ENCODE measurements at places on chromosomes 7 and 10. TPM values are rescaled to one million over a fixed set of nuclear protein-coding genes. Genes with fewer than 3 reads are reported as not detected.

The OLAH gene
- not detected for total RNA-seq

- peaks cover 20% of the 10 kb centered on the region for H3K4me1 ChIP-seq
- H3K36me3 ChIP-seq = peaks cover 6% of the 10 kb centered on the region
- no peak overlapping the region for H3K27ac ChIP-seq
- no peak overlapping the region for H3K4me3 ChIP-seq
Measured at GRCh38 chr10:125772864-125773180, 2.8 kb downstream of the MMP21 start.

The LRIT1 gene
- total RNA-seq = not detected

GRCh38 chr10:109931163-109931562, 7.9 kb upstream of the XPNPEP1 start:
- no peaks in the 10 kb centered on the region for H3K36me3 ChIP-seq
- DNase-seq = no peak
- peaks cover 8% of the 10 kb centered on the region for H3K4me1 ChIP-seq
- H3K27me3 ChIP-seq = no peaks in the 10 kb centered on the region

DNA sequence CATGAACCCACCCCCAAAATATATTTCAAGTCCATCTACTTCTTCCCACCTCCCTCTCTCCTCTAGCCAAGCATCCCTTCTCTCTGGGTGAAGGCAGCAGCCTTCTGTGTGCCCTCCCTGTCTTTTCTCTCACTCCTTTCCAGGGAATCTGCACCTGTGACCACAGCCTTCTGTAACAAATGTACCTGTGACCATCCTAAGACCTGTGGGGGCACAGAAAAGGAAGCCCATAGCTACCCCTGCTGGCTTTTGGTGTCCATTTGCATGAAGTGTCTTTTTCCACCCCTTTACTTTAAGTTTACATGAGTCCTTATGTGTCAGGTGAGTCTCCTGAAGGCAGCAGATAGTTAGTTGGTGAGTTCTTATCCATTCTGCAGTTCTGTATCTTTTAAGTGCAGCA, 2.0 kb upstream of the TBXAS1 start:
- H3K36me3 ChIP-seq = no peaks in the 10 kb centered on the region
- DNase-seq = no peak
- H3K27ac ChIP-seq = no peak overlapping the region
- no peak overlapping the region for H3K4me3 ChIP-seq
- no peaks in the 10 kb centered on the region for H3K27me3 ChIP-seq

The ABCC2 gene
- total RNA-seq = under 0.01 TPM

The ATOH7 gene
- total RNA-seq = not detected

- no peaks in the 10 kb centered on the region for H3K36me3 ChIP-seq
- H3K4me1 ChIP-seq = no peaks in the 10 kb centered on the region
- no peak overlapping the region for H3K27ac ChIP-seq
- H3K4me3 ChIP-seq = no peak overlapping the region
- DNase-seq = peak; percentile 7
Measured at GRCh38 chr10:115063701-115064658, 29.2 kb upstream of the ATRNL1 start.

The CPN1 gene
- total RNA-seq = not detected

DNA sequence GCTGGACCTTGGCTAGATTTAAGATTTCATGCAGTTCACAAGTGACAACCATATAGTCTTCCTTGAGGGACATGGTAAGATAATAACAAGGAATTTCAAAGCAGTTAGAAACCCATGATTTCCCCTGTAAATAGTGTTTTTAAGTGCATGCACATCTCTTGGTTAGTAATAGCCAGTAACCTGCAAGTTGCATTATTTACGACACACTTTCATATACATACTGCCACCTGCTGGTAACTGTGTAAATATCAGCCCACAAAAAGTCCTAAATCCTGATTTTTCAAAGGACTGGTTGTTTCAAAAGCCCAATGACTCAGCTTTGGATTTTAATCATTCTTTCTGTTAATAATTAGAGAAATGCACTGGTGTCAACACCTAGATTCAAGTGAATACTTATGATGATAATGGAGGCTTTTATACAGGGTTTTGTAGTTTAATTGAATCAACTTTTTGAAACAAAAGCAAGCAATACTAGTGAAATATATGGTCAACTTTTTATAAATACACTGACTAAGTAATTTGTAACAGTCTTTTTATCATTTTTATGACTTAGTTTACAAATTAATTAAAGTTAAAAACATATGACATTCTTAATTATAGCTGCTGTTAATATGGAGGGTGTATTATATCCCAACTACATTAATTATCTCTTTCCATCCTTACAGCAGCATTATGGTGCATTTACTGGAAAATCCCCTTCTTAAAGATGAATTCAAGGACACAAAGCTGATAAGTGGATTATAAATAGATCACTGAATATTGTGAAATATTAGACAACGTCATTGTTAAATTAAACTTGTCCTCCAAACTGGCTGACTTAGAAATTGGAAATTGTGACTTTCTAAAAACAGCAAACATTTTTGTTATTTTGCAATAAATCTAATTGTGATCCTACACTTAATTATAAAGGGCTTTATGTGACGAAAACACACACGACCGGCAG, 367.7 kb upstream of the SEMA3D start:
- no peak overlapping the region for H3K27ac ChIP-seq
- H3K36me3 ChIP-seq = no peaks in the 10 kb centered on the region
- H3K27me3 ChIP-seq = no peaks in the 10 kb centered on the region
- H3K4me3 ChIP-seq = no peak overlapping the region
- no peaks in the 10 kb centered on the region for H3K4me1 ChIP-seq

DNA sequence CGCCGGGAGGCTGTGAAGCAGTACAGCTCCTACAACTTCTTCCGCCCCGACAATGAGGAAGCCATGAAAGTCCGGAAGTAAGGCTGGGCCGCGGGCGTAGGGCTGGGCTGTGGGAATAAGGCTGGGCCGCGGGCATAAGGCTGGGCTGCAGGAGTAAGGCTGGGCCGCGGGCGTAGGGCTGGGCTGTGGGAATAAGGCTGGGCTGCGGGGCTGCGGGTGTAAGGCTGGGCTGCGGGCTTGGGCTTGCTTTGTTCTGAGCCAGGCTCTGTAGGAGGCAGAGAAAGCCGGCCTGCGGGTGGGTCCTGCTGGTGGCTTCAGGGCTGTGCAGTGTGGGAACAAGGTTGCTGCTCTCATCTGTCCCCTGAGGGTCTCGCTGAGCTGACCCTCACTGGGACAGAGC, 12.5 kb downstream of the PFKFB3 start:
- no peak for DNase-seq
- no peaks in the 10 kb centered on the region for H3K27me3 ChIP-seq
- no peak overlapping the region for H3K27ac ChIP-seq

GRCh38 chr10:68721673-68722335, 765 bp downstream of the CCAR1 start:
- peaks cover 8% of the 10 kb centered on the region for H3K4me1 ChIP-seq
- peak overlapping the region; percentile 95 for H3K4me3 ChIP-seq
- H3K36me3 ChIP-seq = peaks cover 37% of the 10 kb centered on the region
- no peaks in the 10 kb centered on the region for H3K27me3 ChIP-seq
- H3K27ac ChIP-seq = peak overlapping the region; percentile 96
- peak; percentile 42 for DNase-seq

- no peaks in the 10 kb centered on the region for H3K27me3 ChIP-seq
- no peak overlapping the region for H3K27ac ChIP-seq
- H3K4me1 ChIP-seq = peaks cover 16% of the 10 kb centered on the region
- H3K36me3 ChIP-seq = no peaks in the 10 kb centered on the region
- no peak for DNase-seq
Measured at GRCh38 chr10:91549262-91549661, 83.6 kb downstream of the PPP1R3C start.

The KIAA1549 gene
- 0.87 TPM for total RNA-seq

All from stomach (tissue), 19 donors.